ENCODE measurements at places on chromosomes 2 and 18. TPM values are rescaled to one million over a fixed set of nuclear protein-coding genes. Genes with fewer than 3 reads are reported as not detected.

GRCh38 chr18:57755473-57756067 lies 47.5 kb downstream of the ATP8B1 start:
- no peak for DNase-seq

- peak; percentile 18 for DNase-seq
These were observed 59.9 kb upstream of the STPG4 start for GRCh38 chr2:47214990-47215389.

DNA sequence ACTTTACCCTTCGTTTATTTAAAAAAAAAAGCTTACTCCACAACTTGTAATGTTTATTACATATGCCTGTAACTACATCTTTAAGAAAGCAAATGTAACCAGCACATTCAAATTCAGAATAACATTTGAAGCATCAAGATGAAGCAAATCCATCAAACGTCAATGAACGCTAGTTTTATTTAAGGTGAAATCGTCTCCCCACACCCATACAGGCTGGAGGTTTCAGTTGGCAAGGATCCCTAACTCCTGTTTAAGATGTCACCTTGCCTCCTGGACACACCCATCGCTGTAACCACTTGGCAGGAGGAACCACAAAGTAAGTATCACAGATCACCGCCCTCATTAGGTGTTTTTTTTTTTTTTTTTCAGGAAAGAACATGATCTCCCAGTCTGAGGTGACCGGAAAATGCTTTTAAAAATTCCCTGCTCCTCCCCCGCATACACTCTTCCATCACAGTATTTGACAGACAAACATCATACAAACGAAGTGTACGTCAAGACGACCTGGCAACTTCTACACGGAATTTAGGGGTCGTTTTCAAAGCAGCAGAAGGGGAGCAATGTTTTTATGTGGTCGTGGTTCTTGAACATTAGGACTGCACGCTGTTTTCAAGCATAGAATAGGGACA lies 19.7 kb upstream of the STPG4 start:
- peak; percentile 70 for DNase-seq

DNA sequence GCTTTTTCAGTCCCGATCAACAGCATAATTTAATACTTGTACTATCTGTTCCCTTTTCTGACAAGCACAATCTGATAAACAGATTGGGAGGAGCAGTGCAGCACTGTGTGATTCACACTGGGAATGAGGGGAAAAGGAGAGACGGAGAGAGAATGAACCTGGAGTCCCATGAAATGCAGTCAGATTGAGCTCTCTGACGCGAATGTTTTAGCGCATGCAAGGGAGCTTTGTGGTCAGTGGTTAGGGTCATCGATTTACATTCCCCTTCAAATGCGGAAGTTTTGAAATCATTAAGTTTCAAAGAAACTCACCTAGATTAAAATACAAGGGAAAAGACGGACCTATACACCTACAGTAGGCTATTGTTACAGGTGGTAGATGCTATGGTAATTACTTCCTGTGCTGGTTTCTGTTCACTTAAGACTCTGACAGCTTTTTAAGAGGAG lies 99.6 kb downstream of the KCTD1 start:
- DNase-seq: no peak

DNA sequence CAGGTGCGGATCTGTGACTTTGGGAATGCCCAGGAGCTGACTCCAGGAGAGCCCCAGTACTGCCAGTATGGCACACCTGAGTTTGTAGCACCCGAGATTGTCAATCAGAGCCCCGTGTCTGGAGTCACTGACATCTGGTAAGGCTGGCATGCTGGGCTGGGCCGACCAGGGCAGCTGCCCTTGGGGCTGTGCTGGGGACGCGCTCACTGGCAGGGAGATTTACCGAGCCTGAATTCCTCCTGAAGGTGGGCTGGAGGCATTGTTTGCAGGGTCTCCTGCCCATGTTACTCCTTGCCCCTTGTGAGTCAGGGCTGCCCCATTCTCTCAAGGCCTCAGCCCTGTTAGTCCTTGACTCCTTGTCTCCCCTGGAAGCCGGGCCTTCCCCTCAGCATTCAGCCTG lies 18.7 kb upstream of the GMPPA start:
- DNase-seq: no peak

- DNase-seq: no peak
These were observed 53.1 kb upstream of the DTNB start for GRCh38 chr2:25726522-25726921.

- DNase-seq: no peak
These were observed 3.3 kb upstream of the GALNT14 start for GRCh38 chr2:31141443-31142085.

GRCh38 chr18:63192126-63192884 lies 127.3 kb downstream of the BCL2 start:
- peak; percentile 72 for DNase-seq

DNA sequence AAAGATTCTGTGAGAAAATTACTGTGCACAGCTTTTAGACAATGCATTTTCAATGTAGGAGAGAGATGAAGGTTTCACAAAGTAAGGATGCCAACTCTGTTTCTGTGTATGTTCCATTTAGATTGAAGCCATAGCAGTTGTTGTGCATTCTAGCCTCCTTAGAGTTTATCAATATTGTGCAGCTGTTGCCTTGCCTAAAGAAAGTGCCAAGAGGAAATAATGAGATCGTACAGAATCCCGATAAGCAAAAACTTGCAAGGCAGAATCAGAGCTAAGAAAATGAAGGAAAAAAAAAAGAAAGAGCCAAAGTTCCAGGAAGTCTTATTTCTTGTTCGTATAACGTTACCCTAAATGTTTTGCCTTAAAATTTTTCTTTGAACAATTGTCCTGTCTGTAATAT lies 965.0 kb downstream of the DCDC2C start:
- no peak for DNase-seq

DNA sequence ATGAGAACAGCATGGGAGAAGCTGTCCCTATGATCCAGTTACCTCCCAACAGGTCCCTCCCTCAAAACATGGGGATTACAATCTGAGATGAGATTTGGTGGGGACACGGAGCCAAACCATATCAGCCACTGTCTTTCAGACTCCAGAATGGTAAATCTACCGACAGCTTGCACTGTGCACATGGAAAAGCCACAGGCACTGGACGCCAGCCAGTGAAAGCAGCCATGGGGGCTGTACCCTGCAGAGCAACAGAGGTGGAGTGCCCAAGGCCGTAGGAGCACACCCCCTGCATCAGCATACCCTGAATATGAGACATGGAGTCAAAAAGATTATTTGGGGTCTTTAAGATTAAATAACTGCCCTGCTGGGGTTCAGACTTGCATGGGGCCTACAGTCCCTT lies 218.4 kb downstream of the PDE1A start:
- DNase-seq: no peak

DNA sequence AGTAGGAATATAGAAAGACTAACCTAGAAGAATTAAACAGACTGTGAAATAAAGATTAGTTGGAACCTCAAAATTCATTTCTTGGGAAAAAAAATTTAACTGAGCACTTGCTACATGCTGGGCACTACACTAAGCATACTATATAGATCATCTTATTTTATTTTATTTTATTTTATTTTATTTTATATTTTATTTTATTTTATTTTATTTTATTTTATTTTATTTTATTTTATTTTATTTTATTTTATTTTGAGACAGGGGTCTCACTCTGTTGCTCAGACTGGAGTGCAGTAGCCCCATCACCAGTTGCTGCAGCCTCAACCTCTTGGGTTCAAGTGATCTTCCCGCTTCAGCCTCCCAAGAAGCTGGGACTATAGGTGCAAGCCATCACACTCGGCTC lies 74.5 kb upstream of the DSC1 start:
- no peak for DNase-seq

DNA sequence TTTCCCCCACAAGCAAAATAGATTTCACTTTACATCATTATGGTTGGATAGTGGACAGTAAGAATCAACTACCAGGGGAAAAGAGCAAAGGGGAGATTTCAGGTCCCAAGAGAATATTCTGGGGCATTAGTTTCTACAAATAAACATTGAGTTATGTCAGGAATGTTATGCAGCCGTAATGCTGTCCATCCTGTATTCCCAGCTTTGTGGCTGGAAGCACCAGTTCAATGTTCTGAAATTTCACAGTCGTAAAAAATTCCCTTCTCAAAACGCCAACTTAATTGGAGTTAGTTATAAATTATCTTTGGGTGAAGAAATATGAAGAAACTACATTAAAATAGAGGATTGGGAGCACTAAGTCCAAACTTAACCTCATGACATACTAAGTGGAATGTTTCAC lies 141.5 kb upstream of the FIGN start:
- DNase-seq: peak; percentile 76

DNA sequence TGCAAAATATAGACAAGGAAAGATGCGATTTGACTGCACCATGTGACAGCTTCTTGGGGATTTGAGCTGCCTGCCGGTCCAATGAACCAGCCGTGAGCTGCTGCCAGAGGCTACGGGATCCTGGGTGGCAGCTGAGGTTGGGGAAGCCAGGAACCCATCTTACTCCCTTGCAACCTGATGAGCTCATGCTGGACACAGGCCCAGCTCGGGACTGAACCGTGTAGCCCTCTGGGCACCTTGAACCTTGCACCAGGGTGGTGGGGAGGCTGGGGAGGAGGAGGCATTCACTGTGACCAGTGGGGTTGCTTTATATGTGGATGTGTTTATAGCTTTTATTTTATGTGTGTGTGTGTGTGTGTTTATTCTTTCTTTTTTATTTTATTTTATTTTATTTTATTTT lies 9.1 kb downstream of the ALPI start:
- DNase-seq: no peak

- DNase-seq: no peak
These were observed 691.9 kb downstream of the ERBB4 start for GRCh38 chr2:211846714-211847113.

- no peak for DNase-seq
These were observed 46.6 kb downstream of the ZNF516 start for GRCh38 chr18:76448256-76449110.

GRCh38 chr2:224345492-224345891 lies 56.4 kb downstream of the FAM124B start:
- DNase-seq: no peak

DNA sequence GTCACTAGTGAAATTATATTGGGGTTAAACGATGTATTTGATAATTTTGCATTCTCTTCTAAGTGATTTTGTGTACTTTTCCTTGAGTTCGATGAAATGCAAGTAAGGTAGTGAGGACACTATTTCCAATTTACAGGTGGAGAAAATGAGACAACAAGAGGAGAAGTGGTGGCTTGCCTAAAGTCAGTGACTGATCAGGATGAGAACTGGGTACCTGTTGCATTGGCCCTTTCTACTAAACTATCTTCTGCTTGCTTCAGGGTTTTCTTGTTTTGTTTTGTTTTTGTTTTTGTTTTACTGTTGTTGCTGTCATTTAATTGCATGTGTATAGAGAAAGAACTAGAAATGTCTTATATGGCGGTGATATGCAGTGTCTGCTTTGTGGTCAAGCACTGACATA lies 31.4 kb upstream of the FBXO11 start:
- no peak for DNase-seq

- DNase-seq: no peak
These were observed 820.0 kb upstream of the NXPH2 start for GRCh38 chr2:139600166-139600565.

DNA sequence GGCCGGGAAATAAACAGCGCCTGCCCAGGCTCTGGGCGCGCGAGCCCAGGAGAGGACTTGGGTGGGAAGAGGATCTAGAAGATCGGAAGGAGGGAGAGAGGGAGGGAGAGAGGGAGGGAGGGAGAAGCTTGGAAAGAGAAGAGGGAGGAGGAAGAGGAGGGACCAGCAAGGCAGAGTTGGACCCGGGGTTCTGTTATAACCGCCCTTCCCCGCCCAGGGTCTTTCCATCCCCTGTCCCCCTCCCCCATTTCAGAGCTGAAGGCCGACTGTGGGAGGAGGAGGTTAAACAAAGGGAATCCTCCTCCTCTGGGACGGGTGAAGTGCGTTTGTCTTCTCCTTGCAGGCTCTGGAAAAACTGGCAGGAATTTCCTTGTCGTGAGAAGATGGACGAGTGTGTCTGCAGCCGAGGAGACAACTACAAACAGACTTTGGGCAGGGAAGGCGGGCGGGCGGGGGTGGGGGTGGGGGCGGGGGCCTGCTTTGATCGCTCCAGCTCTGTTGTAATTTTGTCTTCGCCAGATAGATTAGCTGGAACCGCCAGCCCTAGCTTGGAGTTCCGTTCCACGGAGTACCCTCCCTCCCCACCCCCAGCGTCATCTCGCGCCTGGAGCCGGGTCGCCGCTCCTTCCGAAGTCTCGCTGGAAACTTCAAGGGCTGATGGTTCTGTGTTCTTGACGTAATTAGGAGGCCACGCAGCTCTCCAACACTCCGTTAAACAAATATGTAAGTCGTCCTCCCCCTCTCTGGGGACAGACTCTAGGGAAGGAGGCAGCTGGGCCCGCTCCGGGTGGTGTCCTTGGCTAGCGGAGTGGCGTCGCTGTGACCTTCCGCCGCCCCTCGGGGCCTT lies 6.4 kb upstream of the SP9 start:
- no peak for DNase-seq

REG3G gene
- total RNA-seq: not detected

DNMT3A gene
- 5.7 TPM for total RNA-seq

GNAL gene
- 0.36 TPM for total RNA-seq

VIL1 gene
- not detected for total RNA-seq

SATB2 gene
- 9.9 TPM for total RNA-seq

PID1 gene
- 8.5 TPM for total RNA-seq

SLC5A6 gene
- total RNA-seq: 36.2 TPM

YES1 gene
- 124 TPM for total RNA-seq

Data from myocyte (in vitro differentiated cells).